ENCODE measurements at places on chromosomes 6 and 20.

GRCh38 chr20:9574181-9574580 is 59.8 kb downstream of the LAMP5 start:
- DNase-seq, result no peak

GRCh38 chr6:487956-488355 is 96.4 kb downstream of the IRF4 start:
- no peak for DNase-seq

DNA sequence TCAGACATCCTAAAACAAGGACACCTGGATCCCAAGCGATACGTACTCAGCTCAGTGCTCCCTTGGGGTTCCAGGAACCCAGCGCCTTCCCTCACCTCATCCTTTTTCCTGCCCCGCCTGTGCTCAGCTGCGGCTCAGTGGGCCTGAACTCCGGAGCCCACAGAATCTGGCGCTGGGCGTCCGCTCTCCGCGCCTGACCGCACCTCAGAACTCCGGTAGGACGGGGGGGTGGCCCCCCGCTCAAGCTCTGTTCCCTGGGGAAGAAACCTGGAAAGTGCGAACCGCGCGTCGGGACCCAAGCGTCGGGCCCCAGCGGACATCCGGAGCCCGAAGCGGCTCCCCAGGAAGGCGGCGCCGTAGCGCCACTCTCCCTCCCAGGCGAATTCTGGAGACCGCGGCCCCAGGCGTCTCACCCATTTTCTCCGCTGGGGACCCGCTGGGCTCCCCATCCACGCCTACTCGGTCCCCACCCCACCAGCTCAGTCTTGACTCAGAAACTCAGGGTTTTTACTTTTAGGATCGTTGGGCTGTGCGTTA is 336 bp upstream of the LY6G5C start:
- DNase-seq, result no peak

GRCh38 chr6:131982740-131983259 is 31.6 kb upstream of the CCN2 start:
- DNase-seq, result no peak

- DNase-seq, result no peak
Observed at GRCh38 chr6:8819446-8819845, 384.1 kb upstream of the SLC35B3 start.

DNA sequence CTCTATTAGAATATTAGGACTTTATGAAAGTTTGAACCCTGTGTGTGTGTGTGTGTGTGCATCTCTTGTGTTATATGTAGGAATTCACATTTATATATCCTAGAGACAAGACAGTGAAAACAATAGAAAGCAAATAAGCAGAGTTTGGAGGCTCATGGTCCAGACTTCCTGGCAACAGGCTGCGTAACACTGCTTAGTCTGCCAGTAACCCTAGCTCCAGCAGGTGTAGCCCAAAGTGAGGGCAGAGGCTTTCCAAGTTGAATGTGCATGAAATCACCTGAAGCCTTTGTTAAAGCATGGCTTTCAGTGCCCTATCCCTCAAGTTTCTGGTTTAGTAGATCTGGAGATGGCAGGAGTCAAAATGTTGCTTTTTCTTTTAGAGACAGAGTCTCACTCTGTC is 569.9 kb downstream of the KIF16B start:
- DNase-seq, result no peak

DNA sequence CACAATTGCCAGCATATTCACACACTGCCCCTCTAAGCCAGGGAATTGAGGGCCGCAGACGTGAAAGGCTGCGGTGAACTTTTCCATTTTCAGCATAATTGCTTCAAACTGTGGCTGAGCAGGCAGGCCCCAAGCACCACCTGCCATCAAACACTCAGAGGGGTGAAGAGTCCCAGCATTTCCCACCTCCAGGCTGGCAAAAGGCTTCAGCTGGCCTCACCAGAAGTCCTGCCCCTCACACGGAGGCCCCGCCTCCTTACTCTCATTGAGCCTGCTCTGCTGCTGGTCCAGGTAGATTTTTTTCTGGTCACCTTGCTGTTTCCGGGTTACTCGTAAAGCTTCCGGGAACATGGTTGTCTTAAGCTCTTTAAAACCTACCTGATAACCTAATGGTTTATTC is 52.0 kb upstream of the PRELID3B start:
- DNase-seq, result no peak
